Kasumi-1 (cell line): ENCODE measurements at places on chromosomes 5 and 9.
A peak's percentile ranks its signal among the peaks of the same experiment; 100 is the strongest.

GRCh38 chr9:18675332-18675731 is 201.4 kb downstream of the ADAMTSL1 start:
- DNase-seq: no peak

- no peak for DNase-seq
Measured at GRCh38 chr9:14692470-14693250, 572 bp downstream of the ZDHHC21 start.

GRCh38 chr9:108382310-108382709 is 473.5 kb downstream of the ACTL7B start:
- no peak for DNase-seq

DNA sequence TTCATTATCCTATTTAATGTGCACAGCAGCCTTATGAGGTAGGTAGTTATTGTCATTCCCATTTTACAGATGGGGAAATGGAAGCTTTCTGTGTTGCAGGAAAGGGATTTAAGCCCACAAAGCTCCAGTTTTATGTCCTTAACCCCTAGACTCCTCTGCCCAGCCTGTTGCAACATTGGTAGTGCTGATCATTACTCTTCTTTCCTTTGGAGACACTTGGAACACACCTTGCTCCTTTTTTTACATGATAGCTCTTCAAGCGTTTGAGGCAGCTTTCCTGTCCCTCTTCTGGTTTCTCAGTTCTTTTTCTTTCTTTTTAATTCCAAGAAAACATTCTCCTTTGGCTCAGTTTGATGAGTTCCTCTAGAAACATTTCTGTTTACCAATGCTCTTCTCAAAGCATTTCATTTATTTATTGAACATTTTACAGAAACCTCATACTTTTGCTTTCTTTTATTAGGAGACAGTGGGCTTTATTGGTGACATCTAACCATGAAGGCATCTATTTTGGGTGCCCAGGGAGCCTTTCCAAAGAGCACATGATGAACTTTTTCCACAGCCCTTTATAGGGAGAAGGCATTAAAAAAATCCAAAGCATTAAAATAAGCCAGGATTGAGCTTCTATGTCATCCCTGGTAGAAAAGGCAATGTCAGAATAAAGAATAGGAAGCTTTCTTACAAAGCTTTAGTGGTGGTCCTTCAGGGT is 218.0 kb downstream of the TMEM38B start:
- DNase-seq: no peak

- no peak for DNase-seq
Measured at GRCh38 chr9:21997480-21997879, 2.9 kb downstream of the CDKN2B-AS1 start.

GRCh38 chr9:135566552-135566951 is 5.0 kb downstream of the PAEP start:
- DNase-seq: no peak

GRCh38 chr9:2053883-2054845 is 39.0 kb downstream of the SMARCA2 start:
- DNase-seq: no peak

DNA sequence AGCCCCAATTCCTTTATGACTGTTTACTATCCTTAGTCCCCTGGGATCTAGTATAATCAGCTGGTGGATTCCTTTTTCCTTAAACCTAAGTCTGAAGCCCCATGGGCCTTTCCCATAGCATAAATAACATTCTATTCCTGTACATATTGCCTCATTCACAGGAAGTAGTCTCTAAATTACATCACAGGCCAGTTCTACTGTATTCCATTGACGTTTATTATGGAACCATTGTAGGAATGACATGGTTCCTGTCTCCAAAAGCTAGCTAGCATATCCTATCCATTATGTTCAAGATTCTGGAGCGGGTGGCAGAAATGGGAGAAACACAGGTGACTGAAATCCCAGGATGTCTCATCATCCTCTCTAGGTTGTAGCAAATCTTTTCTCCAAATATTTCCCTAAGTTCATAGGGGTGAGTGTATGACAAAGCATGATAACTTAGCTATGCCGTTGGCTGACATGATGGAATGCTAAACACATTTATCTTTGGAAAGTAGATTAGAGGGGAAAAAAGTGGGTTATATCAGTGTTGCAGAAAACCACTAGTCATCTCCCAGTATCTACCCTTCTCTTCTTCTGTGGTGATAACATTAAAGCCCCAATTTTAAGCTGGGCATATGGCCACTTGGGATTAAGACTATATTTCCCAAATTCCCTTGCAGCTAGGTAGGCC is 140.1 kb downstream of the FGF1 start:
- no peak for DNase-seq

DNA sequence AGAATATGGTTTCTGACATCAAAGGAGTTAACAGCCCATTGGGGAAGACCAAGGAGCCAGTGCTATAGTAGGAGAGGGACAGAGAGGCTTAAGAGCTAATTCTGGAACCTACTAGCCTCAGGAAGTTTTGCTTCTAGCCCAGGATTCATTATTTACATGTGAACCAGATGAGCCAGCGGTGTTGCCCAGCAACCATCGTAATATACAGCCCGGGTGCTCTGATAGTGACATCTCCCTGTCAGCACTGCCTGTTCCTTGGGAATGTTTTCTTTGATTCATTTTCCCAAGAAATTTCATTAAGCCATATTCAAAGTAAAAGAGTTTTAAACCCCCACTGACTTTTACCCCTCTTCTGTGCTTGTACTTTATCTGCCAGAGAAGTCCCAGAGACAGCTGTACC is 217.4 kb upstream of the ADAMTSL1 start:
- DNase-seq: no peak

- no peak for DNase-seq
Measured at GRCh38 chr9:130948266-130948665, 9.2 kb upstream of the FIBCD1 start.

GRCh38 chr5:39218482-39219402 is 621 bp downstream of the FYB1 start:
- DNase-seq: peak; percentile 80
